ENCODE measurements at places on chromosomes 7 and 10.
A peak's percentile ranks its signal among the peaks of the same experiment; 100 is the strongest.

DNA sequence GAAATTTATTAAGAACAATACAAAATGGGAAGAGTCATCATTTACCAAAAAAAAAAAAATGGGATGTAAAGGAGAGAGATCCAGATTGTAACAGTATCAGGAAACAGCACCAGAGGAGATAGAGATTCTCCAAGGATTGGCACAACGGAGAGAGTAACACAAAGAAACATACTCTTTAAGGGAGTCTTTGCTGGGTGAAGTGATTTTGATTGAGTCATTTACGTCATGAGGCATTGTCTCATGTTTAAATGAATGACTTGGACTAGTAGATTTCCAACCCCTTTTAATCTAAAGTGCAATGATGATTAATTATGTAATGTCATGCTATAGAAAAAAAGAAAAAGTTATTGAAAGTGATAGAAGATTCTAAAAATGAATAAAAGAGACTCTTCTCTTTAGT lies 68.8 kb downstream of the ITGB8 start:
- no peak for DNase-seq

DNA sequence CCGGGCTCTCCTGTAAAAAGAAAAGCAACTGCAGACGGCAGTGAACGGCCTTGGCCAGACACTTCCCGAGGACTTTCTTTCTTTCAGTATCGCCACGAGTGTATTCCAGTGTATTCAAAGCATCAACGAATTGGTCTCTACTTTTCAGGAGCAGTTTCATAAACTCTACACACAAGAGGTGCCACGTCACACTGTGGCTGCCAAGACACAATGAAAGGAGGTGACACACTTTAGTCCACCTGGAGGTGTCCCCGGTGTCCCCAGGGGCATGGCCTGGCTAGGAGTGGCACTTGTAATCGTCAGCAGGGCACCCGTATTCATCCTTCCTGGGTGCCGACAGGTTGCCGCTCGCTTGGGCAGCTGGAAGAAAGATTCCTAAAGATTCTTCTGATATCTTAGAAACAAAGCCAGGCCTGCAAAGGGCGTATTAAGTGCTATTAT lies 5.0 kb downstream of the TNS3 start:
- DNase-seq: no peak

GRCh38 chr7:38000272-38000671 lies 79.8 kb downstream of the EPDR1 start:
- no peak for DNase-seq

DNA sequence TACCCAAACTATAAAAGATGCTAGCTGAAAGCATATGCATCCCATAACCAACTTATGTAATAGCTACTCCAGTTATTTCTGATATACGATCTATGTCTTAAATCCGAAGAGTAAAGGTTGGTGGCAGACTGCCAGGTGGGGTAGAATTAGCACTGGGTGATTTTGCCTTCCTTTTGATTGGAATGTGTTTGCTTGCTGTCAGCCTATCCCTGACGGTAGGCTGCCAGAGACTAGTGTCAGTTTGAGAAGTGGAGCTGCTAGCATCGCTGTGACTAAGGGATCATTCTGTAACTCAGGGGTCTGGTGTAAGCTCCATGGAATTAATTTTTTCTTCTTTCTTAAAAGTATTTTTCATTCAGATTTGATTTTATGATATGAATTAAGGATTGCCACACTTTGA lies 9.5 kb upstream of the SEM1 start:
- DNase-seq: no peak

- no peak for DNase-seq
Measured at GRCh38 chr10:896982-897381, 34.5 kb downstream of the LARP4B start.

- DNase-seq: no peak
Measured at GRCh38 chr10:70760271-70760787, 24.8 kb downstream of the TBATA start.

DNA sequence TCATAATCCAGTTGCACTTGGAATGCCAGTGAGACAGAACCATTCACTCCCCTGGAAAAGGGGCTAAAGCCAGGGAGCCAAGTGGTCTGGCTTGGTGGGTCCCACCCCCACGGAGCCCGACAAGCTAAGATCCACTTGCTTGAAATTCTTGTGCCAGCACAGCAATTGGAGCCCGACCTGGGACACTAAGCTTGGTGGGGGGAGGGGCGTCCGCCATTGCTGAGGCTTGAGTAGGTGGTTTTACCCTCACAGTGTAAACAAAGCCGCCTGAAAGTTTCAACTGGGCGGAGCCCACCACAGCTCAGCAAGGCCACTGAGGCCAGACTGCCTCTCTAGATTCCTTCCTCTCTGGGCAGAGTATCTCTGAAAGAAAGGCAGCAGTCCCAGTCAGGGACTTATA lies 200.7 kb upstream of the NPSR1 start:
- no peak for DNase-seq

DNA sequence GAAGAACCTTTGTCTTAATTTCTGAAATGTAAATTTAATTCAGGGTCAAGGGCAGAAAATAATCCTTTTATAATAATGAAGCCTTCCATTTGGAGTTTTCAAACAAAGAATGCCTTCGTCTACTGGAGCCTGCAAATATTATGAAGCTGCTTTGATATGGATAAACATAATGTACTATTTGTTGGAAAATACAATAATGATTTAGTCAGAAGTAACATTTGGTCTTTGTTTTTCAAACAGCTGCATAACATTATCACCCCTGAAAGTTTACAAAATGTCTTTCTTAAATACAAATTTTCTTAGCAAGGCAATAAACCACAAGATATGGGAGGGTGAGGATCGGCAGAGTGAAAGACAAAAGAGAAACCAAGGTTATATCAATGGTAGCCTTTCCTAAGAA lies 41.5 kb downstream of the TMEM26 start:
- no peak for DNase-seq

DNA sequence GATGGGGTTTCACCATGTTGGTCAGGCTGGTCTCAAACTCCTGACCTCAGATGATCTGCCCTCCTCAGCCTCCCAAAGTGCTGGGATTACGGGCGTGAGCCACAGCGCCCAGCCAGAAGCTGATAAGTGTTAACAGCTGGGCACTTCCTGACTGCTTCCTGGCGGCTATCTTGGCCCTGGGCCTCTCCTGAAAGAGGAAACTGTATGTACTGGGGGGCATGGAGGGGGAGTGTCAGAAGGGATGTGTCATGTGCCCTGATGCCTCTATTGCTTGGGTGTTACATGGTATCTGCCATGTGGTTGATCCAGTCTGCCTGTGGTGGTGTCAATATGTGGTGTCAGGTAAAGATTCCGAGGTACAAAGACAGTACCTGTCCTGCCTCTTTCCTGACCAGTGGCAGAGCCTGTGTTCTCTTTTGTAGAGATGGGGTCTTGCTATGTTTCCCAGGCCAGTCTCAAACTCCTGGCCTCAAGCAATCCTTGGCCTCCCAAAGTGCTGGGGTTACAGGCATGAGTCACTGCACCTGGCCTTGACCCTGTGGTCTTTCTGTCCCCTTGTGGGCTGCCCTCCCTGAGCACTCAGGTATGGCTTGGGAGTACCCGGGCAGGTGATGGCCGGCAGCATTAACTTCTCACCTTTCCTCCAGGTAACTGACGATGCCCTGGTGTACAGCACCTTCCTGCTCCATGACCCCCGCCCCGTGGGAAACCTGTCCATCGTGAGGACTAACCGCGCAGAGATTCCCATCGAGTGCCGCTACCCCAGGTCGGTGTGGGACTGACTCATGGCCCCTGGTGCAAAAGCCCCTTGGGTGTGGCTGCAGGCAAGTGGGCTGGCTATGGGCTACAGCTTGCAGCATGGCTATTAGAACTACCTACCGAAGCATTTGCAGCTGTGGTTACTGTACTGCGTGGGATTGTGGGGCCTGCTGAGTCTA lies 4.4 kb downstream of the ZP3 start:
- DNase-seq: no peak

DNA sequence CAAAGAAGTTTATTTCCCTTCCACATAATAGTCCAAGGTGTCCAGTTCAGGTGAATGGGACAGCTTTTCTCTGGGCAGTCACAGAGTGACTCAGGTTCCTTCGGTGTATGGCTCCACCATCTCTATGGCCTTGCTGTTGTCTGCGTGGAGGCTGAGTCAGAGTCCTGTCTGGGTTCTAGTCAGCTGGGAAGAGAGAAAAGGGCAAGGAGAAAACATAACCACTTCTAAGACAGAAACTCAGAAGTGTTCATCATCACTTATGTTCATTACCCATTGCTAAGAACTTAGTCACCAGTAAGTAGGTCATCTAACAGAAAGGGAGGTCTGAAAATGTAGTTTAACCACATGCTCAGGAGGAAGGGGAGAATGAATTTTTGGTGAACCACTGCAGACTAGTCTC lies 32.4 kb upstream of the CCDC7 start:
- DNase-seq: no peak

GRCh38 chr10:47412869-47413268 lies 28.8 kb upstream of the ZNF488 start:
- no peak for DNase-seq

DNA sequence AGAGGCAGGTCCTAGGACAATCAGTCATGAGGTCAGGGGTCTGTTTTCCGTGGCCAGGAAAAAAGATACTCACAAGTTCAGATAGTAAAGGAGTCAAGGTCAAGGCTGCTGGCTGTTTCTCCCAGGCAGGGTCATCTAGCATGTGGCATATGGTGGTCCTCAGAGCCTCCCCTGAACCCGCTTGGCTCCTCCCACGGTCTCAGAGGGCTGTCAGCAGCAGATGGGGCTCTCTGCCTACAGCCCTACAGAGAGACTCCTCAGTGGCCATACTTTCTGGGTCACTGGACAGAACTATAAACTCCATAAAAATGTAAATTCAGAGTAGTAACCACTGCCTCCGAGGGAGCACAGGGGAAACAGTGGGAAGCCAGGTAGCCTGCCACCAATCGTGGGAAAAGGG lies 11.3 kb upstream of the DRGX start:
- no peak for DNase-seq

DNA sequence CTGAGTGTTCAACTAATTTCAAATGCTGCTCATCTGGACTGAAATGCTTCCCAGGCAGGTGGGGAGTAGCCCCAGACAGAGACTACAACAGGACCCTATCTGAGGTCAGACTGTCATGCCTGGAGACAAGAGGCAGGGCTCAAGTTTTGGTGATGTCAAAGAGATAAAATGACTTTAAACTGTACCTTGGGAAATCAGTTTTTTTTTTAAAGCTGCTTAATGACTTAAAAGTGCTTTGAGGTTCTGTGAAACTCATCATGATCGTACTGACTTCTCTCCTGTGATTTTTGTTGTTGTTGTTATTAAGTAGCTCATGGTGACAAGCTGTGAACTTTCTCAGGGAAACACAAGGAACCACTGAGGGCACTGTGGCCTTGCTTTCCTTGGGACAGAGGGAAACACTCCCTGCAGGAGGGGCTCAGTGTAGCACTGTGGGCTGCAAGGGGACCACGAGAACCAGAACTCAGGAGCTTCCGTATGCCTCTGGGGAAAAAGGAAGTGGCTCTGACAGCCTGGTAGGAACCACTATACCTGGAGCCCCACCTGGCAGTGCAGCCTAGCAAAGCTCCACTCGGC lies 9.5 kb downstream of the HIPK2 start:
- DNase-seq: no peak

DNA sequence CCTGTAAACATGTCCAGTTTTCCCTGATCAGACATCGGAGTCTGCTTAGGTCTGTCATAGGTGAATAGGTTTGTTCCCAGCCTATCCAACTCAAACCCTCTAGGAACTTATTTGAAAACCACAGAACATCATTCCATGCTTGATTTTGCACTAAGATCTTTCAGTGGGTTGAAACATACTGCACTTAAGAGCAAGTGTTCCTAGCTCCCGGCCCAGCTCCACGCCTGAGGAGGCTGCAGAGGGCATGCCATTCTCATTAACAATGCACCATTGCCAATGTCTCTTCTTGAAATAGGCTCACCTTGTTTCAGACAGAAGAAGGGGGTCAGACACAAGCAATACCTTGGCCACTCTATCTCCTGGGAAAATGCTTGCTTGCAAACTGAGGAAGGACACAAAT lies 78.0 kb upstream of the EGR2 start:
- no peak for DNase-seq

GRCh38 chr7:91324663-91325062 lies 60.4 kb downstream of the FZD1 start:
- DNase-seq: no peak

- DNase-seq: no peak
Measured at GRCh38 chr7:20403331-20403730, 72.6 kb downstream of the ITGB8 start.

- no peak for DNase-seq
Measured at GRCh38 chr10:87979847-87980246, 116.4 kb downstream of the PTEN start.

- DNase-seq: no peak
Measured at GRCh38 chr10:28331841-28332240, 29.0 kb upstream of the MPP7 start.

DNA sequence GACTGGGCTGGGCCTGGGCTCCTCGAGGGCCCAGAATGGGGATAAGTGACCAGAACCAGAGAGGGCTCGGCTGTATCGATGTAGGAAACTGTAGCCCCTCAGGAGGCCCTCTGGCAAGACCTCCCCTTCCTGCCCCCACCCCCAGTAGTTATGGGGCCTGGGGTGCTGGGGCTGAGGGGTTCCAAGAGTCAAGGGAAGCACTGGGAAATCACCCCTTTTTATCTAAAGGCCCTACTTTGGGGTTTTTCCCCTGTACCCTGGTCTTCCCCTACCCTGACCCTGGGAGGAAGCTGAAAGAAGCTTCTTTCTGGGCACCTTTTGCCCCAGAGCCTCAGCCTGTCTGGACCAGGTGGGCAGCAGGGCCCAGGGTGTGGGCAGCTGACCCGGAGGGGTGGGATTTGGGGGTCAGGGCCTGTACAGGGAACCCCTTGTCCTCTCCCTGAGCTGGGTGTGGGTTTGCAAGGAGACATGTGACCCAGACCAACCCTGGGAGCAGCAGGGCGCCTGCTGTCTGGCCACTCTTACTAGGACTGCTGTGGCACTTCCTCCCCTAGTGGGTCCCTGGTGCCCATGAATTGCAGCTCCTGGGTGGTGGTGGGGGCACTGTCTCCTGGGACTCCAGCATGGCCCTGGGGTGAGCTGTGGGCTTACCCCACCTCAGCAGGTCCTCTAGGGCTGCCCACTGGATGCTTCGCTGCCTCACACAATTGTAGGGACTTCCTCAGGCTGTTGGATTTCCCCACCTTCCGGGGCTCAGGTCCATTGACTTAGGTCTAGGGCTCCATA lies 1.5 kb downstream of the IRF5 start:
- no peak for DNase-seq

GRCh38 chr7:74489997-74490945 lies 36.6 kb downstream of the GTF2IRD1 start:
- DNase-seq: no peak

GRCh38 chr7:70573071-70573661 lies 558.8 kb upstream of the GALNT17 start:
- DNase-seq: peak; percentile 58

- no peak for DNase-seq
Measured at GRCh38 chr10:11861811-11862428, 38.8 kb downstream of the PROSER2 start.

DNA sequence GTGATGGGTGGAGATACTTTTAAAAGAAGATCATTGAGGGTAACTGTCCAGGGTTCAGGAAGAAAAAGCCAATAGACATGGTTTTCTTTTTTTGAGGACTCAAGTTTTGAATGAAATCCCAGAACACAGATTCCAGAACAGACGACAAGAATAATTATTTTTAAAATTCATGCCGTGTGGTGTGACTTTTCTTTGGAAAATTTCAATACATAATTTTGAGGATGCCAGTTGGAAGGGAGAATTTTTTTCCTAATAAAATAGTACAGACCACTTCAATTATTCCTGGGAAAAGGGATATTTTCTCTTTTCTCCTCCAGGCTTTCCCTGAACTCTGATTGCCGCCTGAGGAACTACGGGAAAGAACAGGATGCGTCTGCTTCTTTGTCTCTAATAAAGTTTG lies 951.4 kb downstream of the KCNMA1 start:
- no peak for DNase-seq

All from NCI-H1694 (cell line).